Stimulated activated naive CD8-positive, alpha-beta T cell treated with anti-CD3 and anti-CD28 coated beads, Interleukin-15, amount 100 ng/mL, for 72 hours (primary cell): ENCODE measurements at places on chromosomes 5 and 9.

GRCh38 chr5:109816732-109817131, 127.0 kb downstream of the MAN2A1 start:
- no peak for DNase-seq

GRCh38 chr5:926417-927171, 33.9 kb downstream of the TRIP13 start:
- peak; percentile 45 for DNase-seq

GRCh38 chr5:10424124-10424731, 17.5 kb upstream of the ROPN1L start:
- DNase-seq, result peak; percentile 21

DNA sequence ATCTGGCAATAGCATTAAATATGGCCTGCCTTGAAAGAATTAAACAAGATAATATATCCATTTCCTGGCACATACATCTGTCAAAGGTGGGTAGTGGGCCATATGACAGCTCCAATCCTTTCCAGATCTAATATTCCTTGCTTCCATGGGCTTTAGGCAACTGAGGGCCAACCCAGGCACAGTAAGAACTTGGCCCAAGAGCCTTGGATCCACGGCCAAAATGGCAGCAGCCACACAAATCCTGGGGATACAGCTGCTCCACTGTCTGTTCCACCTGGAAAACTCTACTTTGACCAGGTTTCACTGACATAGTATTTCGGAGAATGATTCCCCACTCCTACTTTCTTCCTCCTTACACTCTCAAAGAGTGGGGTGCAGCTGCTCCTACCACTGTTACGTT, 13.3 kb downstream of the HAVCR1 start:
- DNase-seq, result no peak

- no peak for DNase-seq
Observed at GRCh38 chr9:2525147-2525546, 96.4 kb upstream of the VLDLR start.

DNA sequence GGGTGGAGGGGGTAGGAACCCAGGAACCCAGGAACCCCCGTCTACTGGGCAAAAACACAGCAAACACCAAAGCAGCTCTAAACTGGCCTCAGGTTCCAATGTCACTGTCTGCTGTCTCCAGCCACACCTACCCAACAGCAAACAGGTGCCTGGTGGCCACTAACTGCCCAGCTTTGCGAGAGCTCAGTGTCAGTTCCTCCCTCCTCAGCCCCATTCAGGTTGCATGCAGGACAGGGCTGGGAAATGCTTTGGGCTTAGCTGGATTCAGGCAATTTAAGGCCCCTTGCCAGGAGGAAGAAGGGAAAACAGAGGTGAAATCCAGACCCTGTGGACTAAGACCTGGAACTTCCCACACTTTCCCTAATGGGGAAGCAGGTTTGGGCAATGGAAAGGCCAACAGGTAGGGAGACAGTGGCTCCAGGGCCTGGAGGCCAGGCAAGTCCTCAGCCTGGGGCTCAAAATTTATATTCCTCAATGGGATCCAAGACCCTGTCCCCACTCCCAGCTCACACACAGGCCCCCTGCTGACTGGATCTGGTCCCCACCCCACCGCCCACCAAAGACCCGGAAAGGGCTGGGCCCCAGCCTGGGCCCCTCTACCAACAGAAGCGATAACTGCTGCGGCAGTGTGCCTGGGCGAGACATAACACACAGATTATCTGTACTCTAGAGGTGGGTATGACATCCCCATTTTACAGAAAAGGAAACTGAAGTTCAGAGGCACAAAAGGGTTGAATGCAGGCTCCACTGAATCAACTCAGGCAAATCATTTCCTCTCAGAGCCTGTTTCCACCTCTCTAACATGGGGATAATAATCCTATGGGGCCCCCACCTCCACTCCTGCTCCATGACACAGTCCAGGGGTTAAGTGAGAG, 3.5 kb downstream of the EEIG1 start:
- no peak for DNase-seq

- no peak for DNase-seq
Observed at GRCh38 chr5:33023649-33024048, 312.5 kb downstream of the NPR3 start.

- DNase-seq, result no peak
Observed at GRCh38 chr9:81629440-81629839, 59.9 kb downstream of the TLE1 start.

- DNase-seq, result no peak
Observed at GRCh38 chr5:67199859-67200258, 3.3 kb upstream of the CD180 start.

DNA sequence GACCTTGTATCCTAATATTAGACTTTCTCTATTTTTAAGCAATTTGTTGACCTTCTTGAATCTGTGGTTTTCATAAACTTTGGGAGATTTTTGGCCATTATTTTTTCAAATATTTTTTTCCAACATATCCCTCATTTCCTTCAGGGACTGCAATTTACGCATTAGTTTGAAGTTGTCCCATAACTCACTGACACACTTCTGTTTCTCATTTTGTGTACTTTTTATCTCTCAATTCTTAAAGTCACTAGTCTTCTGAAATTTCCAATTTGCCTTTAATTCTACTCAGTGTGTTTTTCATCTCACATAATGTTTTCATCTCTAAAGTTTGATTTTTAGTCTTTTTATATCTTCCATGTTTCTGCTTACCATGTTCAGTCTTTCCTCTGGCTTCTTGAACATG, 356.8 kb downstream of the RAB3C start:
- DNase-seq, result no peak

- no peak for DNase-seq
Observed at GRCh38 chr5:152819891-152820290, 414.8 kb upstream of the NMUR2 start.

GRCh38 chr5:98121036-98121936, 652.2 kb upstream of the RGMB start:
- no peak for DNase-seq

GRCh38 chr5:153782589-153783361, 255.9 kb downstream of the FAM114A2 start:
- DNase-seq, result no peak

- DNase-seq, result no peak
Observed at GRCh38 chr9:6686396-6686795, 40.9 kb upstream of the GLDC start.
